ENCODE measurements at places on chromosomes 11 and 22.

- DNase-seq, result no peak
Measured at GRCh38 chr11:71372693-71373657, 75.2 kb downstream of the DHCR7 start.

GRCh38 chr11:43072096-43072495, 239.7 kb upstream of the API5 start:
- DNase-seq, result peak; percentile 82

DNA sequence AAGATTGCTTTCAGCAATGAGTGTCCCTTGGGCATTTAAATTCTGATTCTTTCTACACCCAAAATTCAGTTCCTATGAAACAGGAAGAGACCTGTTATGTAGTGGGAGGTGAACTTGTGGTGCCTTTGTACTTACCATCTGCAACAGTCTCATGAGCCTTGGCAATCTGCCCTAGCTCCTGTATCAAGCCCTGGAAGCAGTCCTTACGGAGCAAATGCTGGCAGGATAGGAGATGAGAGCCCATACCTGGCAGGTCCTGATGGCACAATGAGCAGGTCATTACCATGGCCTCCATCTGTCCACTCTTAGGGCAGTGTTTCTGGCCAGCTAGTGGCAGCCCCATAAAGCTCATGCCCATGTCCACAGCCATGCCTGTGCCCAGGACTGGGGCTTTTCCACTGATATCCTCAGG, 10.8 kb downstream of the TRIM66 start:
- no peak for DNase-seq

- DNase-seq, result no peak
Measured at GRCh38 chr11:107769189-107769588, 57.3 kb upstream of the SLN start.
